ENCODE measurements at places on chromosomes 6 and 20.

DNA sequence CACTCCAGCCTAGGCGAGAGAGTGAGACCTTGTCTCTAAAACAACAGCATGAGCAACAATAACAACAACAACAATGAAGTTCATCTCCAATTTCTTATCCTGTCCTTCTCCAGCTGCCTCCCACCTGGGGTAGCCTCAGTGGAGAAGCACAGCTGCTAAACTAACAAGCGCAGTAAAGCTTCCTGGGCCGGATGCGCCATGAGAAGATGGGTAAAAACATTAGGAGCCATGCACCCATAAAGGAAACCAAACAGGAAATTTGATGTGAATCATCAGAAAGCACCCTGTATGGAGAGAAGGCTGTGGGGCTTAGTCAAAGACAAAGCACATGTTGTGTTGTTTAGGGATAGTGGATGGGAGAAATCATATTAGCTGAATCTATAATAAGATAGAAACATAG is 61.1 kb upstream of the CCN6 start:
- H3K27me3 ChIP-seq = no peaks in the 10 kb centered on the region
- no peak overlapping the region for H3K4me3 ChIP-seq
- no peak for DNase-seq

DNA sequence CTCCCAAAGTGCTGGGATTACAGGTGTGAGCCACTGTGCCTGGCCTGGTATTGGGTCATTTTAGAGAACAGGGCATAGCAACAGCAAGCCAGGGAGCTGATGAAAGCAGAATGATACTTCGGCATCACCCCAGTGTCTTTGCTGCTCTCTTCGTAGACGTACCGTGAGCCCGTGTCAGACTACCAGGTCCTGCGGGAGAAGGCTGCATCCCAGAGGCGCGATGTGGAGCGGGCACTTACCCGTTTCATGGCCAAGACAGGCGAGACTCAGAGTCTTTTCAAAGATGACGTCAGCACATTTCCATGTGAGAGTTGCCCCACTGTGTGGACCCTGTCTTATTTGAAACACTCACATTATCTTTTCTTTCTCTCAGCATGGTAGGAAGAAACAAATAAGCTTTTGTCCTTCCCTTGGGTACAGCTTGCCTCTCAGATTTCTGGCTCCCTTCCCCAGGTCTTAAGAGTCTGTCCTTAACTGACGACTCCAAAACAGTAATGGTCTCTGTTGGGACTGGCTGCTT is 15.9 kb downstream of the TAF8 start:
- peaks cover 46% of the 10 kb centered on the region for H3K36me3 ChIP-seq
- H3K4me3 ChIP-seq = no peak overlapping the region
- H3K27ac ChIP-seq = no peak overlapping the region
- H3K27me3 ChIP-seq = no peaks in the 10 kb centered on the region
- no peak for DNase-seq

DNA sequence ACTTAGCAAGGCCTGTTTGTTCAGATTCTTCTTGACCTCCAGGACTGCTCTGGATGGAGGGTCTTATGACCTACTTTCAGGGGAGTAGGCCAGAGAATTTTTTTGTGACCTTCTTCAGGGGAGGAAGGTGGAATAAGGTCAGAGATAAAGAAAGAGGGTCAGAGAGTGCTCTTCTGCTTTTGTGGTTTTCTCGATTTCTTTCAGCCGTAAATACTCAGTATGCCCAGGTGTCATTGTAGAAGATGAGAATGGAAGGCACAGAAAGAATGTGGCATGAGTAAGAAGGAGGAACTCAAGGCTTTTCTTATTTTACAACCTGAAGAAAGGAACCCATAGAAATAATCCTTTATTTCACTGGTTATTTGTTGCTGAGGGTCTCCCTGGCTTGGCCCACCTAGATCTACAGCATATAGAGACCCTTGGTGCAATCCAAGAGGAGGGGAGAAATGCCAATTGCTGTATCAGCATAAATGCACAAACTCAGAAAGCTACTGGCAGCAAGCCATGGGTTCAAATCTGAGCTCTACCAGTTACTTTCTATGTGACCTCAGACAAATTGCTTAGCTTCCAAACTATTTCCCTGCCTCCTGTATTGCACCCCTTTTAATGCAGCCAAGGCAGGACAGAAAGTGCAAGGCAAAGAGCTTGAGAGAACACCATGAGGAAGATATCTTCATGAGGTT is 68.0 kb downstream of the OLIG3 start:
- no peaks in the 10 kb centered on the region for H3K36me3 ChIP-seq
- no peaks in the 10 kb centered on the region for H3K27me3 ChIP-seq
- H3K4me1 ChIP-seq = no peaks in the 10 kb centered on the region
- no peak for DNase-seq

DNA sequence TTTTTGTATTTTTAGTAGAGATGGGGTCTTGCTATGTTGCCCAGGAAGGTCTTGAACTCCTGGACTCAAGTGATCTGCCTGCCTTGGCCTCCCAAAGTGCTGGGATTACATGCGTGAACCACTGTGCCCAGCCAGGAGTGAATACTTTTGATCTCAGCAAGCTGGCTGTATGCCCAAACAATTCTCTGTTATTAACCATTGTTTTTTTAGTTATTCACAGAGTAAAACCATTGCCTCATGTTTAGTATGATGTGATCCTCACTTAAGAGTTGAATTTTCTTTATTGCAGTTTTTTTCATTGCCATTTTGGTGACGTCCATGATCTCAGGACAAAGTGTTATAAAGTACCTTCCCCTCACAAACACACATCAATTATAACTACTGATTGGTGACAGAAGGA is 14.8 kb downstream of the C6orf141 start:
- H3K4me1 ChIP-seq = no peaks in the 10 kb centered on the region
- no peak overlapping the region for H3K4me3 ChIP-seq
- H3K27ac ChIP-seq = no peak overlapping the region
- H3K36me3 ChIP-seq = no peaks in the 10 kb centered on the region
- no peak for DNase-seq

- H3K4me3 ChIP-seq = no peak overlapping the region
- H3K36me3 ChIP-seq = no peaks in the 10 kb centered on the region
- DNase-seq = no peak
- no peaks in the 10 kb centered on the region for H3K4me1 ChIP-seq
Measured at GRCh38 chr6:167095888-167096287, 27.0 kb upstream of the CCR6 start.

DNA sequence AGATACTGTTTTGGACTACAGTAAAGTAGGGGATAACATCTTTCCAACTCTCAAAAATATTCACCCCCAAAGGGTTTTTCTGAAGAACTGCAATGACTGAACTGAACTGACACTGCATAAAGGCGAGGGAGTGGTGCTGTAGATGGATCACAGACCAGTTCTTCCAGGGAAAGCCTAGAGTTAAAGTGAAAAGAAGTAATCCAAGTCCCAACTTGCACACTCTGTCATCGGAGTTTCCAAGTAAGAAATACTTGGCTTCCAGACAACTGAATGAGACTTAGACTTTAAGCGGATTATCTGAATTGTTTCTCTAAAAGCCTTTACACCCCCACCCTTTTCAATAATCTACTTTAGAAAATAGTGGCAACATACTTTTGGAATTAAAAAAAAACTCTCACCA is 134.1 kb upstream of the PREP start:
- H3K27ac ChIP-seq = no peak overlapping the region
- H3K4me1 ChIP-seq = no peaks in the 10 kb centered on the region
- H3K27me3 ChIP-seq = no peaks in the 10 kb centered on the region
- H3K36me3 ChIP-seq = no peaks in the 10 kb centered on the region
- DNase-seq = no peak

DNA sequence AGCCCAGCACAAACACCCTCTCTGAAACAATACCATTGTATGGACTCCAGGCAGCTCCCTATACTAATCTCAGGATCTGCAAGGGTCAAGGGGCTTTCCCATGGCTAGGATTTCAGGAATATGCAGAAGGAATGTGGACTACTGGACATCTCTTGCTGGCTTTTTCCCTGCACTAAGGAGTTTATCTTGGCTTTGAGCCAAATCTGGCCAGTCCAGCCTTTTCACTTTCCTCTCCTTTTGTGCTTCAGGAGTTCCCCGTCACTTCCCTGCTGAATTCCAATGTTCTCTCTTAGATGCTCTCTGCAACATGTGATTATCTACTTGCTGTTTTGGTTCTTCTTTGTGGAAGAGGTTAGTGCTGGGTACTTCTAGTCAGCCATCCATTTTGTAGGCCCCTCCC is 568.2 kb downstream of the HDGFL1 start:
- no peak for DNase-seq
- H3K36me3 ChIP-seq = no peaks in the 10 kb centered on the region
- H3K27ac ChIP-seq = no peak overlapping the region
- no peaks in the 10 kb centered on the region for H3K4me1 ChIP-seq
